ENCODE measurements at places on chromosomes 6 and 20.

DNA sequence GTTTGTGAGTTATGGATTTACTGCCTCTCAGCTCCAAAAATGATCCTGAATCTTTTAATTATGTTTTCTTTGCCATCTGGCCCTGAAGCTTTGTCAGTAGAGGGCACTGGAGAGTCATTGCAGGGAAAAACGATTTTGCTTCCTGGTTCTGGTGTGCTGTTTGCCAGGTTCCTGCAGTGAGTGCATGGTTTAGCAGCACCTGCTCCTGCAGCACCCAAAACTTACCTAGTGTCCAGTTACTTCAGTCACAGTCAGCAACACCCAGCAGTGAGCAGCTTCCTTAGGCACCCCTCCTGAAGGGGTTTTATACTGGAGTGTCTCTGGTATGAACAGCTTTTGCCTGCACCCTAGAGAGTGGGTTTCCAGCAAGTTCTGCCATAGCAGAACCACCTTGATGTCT lies 6.0 kb upstream of the TRIM26 start:
- DNase-seq = peak; percentile 78

DNA sequence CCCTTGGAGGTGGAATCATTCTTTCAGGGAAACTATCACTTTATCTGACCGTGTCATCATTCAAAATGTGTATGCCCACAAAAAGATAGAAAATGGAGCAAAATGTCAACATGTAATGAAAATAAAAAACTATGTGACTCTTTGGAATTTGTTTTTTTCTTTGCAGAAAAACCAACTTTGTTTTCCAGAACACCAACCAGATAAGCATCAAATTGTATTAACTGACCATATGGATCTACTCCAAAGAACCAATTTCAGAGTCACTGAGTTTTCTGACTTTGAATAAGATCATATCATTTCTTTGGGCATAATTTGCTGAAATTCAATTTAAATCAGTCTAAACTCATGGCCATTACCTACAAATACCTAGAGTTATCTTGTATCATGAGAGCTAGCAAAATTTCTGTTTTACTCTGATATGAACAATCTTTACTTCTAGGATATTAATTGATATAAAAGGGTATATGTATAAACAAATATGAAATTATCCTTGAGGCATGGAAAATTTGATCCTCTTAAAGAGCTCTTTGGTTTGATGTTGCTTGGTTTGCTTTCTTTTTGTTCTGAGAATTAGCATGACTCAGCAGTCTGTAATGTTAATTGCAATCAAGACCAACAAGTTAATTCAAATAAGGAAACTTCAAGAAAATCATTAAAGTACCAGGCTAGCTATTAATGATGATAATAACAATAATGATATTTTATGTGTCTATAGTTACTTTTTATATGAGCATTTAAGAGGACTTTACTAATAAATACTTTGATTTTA lies 444.4 kb upstream of the MARCKS start:
- no peak for DNase-seq

- peak; percentile 90 for DNase-seq
These were observed 136.3 kb upstream of the ZNF184 start for GRCh38 chr6:27608916-27609883.

DNA sequence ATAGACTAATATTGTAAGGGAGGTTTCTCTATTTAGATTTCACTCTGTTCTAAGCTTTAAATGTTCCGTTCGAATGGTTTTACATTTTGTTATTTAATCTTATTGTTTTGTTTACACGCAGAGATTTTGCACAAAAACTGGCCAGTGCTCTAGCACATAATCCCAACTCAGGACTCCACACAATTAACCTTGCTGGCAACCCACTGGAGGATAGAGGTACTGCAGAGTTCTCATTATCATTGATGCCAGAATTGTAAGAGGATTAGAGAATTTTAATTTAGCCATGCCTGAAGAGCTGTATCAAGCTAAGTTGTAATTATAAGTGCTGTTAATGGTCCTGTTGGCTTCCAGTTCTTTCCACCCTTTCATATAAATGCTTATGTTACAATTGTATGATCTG lies 179.7 kb upstream of the SCGN start:
- DNase-seq = peak; percentile 49

DNA sequence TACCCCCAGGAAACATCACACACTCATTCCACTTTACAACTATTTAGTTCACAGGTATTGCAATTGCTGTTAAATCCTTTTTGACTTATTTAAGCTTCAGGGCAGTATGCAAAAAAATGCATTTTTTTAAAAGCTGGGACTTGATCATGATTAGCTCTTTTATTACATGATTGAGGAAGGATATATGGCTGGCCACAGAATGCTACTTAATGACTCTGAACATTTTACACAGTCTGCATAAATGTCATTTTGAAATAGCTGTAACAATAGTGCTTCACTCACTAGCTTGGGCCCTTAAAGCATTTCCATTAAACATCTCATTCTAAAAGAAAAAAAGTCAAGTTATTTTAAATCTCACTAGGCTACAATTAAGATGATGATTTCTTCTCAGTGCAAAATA lies 429.7 kb downstream of the FRK start:
- DNase-seq = no peak

DNA sequence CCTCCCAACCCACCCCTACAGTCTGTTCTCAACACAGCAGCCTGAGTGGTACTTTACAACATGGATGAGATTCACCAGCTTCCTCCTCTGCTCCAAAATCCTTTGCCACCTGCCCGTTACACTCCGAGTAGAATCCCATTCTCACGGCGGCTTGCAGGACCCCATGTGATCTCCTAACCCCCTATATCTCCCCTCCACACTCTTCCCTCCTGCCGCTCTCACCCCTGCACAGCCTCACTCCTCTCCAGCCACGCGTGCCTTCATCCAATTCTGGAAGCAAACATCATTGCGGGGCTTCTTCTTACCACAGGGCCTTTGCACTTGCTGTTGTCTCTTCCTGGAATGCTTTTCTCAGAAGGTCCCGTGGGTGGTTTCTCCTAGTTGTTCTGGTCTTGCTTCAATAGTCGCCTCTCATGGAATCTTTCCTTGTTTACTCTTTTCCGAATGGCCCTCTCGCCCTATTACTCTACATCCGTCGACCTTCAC lies 472.3 kb downstream of the CDH26 start:
- no peak for DNase-seq

DNA sequence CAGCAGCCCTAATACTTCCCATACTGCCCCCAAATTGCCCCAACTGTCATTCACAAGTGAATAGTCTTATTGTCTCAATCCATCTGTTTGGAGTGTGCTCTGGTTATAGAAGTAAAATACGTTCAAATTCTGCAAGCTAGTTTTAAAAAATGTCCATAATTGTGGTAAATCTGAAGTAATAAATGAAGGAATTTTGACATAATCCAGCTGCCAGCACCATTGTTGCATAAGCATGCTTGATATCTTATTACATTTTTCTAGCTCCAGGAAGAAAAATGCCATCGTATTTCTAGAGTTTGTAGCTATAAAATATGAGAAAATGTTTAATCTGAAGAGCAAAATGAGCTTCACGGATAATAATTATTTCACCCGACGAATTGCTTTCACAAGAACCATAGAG lies 664.7 kb downstream of the RFPL4B start:
- no peak for DNase-seq

DNA sequence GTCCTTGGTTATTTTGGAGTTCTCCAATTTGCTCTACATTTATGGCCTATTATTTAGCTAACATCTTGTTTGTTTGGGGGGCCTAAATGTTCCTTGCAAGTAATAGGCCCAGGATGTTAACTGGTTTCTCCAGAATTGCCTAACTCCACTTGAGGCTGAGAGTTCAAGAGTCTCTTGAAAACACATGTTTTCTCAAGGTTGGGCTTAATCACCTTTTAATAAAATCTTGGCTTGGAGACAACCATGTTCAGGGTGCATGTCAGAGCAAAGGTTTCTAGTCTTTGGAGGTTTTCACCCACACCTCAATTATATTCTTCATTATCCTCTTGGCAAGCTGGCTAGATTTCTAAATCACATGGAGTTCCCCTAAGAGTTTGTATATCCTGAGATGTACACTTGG lies 54.2 kb downstream of the KLHL31 start:
- DNase-seq = no peak

- no peak for DNase-seq
These were observed 75.6 kb downstream of the SLC24A3 start for GRCh38 chr20:19288061-19288460.

DNA sequence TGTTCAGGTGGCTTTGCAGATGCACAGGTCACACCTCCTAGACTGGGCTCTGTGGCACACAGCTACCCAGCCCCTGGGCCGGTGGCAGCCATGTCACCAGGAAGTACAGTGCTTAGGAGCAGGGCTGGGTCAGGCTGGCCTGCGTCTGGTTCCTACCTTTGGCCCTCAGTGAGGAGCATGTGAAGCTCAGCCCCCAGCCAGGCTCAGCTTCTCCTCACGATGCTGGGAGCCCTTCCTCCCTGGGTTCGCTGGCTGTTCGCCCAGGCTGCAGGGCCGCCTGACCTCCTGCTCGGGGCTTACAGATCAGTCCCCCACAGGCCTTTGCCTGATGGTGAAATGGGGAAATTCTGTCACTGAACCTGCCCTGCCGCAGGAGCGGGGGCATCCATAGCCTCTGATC lies 23.1 kb downstream of the SPATA2 start:
- no peak for DNase-seq

DNA sequence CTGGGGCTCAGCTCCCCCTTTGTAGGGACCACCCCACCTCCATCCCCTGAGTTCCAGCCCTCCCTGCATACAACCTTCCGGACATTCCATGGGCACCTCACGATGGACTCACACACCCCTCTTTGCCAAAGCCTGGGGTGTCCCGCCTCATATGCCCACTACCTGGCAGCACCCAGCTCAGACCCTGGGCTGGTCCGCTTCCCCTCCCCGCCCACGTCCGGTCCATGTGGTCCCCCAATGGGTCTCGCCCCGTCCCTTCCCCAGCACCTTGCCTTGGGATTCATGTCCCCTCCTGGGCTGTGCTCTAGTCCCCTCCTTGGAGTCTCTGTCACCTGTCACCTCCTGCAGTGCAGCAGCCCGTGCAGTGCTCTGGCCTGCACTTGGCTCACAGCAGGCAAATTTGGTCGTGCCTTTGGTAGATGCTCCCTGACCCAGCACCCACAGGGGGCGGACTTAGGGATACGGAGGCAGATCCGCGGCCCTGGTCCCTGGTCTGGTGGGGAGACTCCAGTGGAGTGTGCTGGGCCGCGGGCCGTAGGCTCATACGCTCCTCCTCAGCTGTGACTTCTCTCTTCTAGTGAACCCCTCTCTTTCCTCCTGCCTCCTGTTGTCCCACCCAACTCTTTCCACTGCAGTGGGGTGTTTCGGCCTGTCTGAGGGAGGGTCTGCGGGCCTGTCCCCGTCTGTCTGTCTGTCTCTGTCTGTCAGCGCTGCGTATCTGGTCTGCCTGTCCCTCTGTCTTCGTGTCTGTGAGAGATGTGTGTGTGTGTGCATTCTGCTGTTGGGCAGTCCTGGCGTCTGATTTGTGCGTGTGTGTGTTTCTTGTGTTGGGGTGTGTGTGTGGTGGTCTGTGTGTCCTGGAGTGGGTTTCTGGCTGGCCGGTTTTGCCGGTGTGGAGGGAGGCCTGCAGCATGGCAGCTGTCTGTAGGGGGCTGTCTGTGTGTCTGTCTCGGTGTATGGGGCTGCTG lies 69.5 kb downstream of the SRC start:
- no peak for DNase-seq

- no peak for DNase-seq
These were observed 60.1 kb upstream of the OGFRL1 start for GRCh38 chr6:71228461-71229041.

DNA sequence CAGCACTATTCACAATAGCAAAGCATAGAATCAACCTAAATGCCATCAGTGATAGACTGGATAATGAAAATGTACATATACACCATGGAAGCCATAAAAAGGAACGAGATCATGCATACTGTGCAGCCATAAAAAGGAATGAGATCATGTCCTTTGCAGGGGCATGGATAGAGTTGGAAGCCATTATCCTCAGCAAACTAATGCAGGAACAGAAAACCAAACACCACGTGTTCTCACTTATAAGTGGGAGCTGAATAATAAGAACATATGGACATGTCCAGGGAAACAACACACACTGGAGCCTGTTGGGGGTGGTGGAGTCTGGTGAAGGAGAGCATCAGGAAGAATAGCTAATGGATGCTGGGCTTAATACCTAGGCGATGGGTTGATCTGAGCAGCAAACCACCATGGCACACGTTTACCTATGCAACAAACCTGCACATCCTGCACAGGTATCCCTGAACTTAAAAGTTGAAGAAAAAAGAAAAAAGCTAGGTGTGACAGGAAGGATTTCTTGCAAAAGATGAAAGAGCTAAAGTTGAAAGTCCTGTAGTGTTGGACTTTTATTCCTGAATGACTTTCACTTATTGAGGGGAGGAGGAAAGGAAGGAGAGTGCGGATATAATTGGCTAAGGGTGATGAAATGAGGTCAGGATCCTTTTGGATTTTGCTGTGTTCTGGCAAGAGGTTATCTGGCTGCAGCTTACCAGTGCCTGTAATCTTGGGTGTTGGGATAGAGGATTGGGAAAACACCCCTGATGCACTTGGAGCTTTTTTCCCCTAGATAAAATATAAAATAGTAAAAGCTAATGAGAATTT lies 8.5 kb downstream of the TRMT11 start:
- DNase-seq = no peak

- DNase-seq = no peak
These were observed 89.6 kb upstream of the TOX2 start for GRCh38 chr20:43825051-43825402.

DNA sequence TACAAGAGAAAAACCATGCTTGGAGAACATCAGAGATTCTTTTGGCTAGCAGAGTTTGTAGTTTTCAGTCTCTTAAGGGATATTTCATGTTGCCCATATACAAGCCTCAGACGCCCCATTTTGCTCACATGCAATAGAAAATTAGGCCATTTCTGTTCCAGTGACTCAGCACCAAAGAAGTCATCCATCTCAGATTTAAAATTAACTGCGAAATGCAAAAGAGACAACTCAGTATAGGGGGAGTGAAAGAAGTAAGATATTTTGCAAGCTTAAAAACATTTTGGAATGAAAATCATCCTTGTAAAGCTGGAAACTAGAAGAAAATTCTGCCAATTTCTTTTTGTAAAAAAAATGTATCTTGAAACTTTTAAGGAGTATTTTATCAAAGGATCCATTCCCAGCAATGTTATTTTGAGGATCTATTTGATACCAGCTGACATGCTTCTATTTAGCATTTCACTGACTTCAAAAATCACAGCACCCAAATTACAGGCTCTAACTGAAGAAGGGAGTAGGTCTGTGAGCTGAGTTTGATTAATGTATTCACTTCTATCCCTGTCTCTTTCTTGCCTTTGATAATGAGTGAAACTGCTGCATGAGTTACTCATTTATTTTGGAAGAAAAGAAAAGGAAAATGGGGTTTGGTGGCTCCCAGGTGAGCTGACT lies 223.7 kb upstream of the SULF2 start:
- no peak for DNase-seq

DNA sequence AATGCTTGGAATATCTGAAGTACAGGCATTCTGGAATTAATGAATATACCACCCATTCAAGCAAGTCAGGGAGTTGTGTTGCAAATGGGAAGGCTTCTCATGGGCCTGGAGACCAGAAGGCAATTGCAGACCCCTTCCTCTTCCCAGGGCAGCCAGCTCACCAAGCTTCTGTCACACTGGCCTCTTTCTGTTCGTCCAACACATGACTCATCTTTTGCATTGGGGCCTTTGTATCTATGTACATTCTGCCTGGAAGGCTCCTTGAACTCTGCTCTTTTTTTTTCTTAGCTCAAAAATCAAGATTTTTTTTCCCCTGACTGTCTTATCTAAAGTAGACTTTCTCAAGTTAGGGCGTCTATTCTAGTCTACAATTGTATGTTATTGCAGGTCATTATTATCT lies 132.9 kb upstream of the MYLIP start:
- DNase-seq = no peak

- no peak for DNase-seq
These were observed 121.9 kb upstream of the CD93 start for GRCh38 chr20:23207826-23208540.

Data from GM23338 (cell line).